ENCODE measurements at places on chromosomes 4 and X.
A peak's percentile ranks its signal among the peaks of the same experiment; 100 is the strongest.

DNA sequence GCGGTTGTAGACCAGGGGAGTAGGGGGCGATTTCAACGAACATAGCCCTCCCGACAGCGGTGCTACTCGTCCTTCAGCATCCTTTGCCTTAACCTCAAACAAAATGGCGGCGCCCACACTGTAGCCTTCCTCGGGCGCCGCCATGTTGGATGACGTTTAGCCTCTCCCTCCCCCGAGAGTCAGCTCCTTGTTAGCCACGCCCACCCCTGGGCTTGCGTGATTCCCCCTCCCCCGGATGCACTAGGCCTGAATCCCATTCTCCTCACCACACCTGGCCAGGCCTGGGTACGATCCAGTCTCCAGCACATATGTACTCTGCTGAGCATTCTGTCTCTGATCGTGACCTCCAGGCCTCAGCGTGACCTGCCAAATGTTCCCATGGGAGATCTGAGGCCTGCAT, 49.0 kb upstream of the ZNF157 start:
- no peak for DNase-seq

DNA sequence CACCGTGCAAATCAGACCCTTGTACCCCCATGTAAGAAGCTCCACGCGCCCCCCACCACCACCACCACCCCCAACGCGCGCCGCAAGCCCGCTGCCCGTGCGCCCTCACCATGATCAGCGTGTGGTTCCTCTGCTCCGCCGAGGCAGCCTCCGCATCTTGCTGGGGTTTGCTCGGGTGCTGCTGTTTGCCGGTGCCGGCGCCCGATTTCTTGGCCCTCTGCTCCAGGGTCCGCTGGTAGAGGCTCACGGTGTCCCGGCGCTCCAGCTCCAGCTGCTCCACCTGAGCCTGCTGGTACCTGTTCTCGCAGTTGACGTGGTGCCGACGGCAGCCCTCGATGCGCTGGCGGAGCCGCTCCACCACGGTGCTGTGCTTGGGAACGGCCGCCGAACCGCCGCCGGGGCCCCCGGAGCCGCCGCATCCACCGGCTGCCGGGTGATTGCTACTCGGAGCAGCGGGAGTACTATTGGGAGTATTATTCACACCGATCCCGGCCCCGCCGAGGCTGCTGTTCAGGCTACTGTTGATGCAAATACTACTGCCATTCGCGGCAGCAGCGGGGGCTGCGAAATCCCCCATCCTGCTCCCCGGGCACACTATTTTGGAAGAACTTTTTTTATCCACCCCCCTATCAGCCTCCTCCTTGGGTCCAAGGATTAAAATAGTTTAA, 1.1 kb downstream of the MAML3 start:
- DNase-seq = no peak

- DNase-seq = no peak
Observed at GRCh38 chr4:76174216-76174615, 26.0 kb upstream of the NUP54 start.

DNA sequence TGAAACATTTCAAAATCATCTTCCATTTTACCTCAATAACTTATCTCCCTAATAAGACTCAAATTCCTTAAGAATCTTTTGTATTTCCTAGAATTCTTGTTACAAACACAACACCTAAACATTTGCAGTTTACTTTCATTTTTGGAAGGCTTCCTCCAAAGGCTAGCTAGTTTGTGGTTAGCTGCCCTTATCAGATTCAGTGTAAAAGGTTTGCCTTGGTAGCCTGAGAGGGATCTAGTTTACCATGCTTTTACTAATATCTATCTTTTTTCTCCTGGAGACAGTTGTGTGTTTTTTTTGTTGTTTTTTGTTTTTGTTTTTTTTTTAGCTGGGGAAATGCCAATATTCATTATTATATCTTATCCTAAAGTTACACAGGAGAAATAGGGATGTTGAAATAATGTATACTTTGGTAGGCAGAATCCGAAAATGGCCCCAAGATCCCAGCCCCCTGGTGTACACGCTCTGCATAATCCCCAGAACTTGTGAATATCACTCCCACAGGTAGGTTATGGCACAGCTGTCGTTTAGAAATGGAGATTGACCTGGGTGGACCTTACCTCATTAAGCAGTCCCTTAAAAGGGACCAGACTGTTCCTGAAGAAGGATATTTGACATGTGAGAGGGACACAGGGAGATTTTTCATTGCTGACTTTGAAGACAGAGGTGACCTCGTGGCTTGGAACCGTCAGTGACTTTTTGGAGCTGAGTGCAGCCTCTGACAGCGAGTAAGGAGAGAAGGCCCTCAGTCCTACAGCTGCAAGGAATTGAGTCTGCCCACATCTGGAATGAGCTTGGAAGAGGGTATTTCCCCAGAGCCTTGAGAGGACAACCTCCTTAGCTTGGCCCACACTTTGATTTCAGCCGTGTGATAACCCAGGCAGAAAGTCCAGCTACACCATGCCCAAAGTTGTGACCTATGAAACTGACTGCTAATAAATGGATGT, 33.4 kb downstream of the SEPTIN11 start:
- no peak for DNase-seq

GRCh38 chr4:77153006-77153405, 4.0 kb upstream of the CCNG2 start:
- DNase-seq = no peak

DNA sequence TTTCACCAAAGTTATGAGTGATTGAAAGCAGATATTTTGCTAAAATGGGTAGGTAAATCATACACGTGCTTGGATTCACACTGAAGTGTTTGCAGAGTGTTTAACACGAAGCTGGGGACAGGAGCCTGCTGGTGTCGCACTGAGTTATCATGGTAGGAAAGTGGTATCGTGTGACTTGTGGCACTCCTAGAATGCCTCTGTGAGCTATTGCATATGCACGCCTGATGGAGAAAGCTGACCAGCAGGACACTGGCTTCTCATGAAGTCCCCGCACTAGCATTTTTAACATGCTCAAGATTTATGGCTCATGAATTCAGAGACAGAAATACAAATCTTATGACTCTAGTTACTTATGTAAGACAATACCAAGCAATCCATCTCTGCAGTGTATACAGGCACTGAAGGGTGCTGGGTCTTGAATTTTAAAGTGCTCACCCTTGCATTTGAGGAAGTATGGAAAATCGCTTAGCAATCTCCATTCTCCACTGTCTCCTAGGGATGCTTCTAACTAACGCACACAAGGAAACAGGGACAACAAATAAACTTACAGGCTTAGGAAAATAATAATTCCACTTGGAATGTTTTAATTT, 19.8 kb downstream of the VCX3B start:
- DNase-seq = no peak

- no peak for DNase-seq
Observed at GRCh38 chr4:145545031-145545430, 63.4 kb downstream of the SMAD1 start.

- DNase-seq = no peak
Observed at GRCh38 chr4:53455766-53456165, 78.3 kb downstream of the FIP1L1 start.

DNA sequence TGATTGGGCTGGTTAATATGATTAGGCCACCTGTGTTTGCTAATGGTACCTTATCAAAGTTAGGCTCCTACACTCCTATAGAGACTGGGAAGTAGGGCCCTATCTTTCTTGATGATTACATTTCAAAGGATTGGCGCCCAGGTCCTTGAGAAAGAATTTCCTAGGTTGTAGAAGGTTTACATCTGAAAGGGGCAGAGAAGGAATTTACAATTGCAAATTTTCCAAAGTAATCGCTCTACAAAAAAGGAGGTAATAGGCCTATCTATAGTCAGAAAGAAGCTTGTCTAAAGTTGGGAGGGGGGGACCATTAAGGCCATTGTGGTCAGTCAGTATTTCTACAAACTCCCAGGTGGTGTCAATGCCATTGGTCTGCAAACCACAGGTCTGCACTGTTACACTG, 638.4 kb downstream of the IL1RAPL1 start:
- DNase-seq = no peak

DNA sequence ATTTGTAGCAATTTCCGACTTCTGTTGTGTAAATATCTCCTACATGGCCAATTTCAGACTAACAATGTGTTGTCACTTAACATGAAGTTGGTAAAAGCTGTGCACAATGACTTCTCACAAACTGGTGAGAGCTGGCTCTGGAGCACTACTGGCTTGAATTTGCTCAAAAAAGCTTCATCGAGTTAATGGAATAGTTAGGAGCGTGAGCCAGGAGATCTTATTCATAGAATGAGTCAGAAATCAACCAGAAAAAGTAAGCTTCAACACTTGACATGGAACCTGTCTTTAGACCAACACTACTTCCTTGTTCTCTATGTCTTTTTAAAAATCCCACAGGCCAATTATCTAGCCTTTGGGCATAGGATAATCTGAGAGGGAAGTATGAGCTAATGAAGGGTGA, 7.9 kb upstream of the CHRDL1 start:
- no peak for DNase-seq

DNA sequence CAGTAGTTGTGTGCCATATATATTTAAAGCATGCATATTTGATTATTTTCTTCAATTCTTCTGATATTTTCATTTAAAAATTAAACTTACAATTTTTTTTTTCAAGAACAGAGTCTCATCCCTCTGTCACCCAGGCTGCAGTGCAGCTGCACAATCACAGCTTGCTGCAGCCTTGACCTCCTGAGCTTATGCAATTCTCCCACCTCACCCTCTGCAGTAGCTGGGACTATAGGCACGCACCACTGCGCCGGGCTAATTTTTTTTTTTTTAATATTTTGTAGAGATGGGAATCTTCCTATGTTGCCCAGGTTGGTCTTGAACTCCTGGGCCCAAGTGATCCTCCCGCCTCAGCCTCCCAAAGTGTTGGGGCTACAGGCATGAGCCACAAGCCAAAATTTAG, 5.8 kb upstream of the DCLK2 start:
- DNase-seq = no peak

- no peak for DNase-seq
Observed at GRCh38 chr4:3349116-3349515, 56.3 kb downstream of the RGS12 start.

DNA sequence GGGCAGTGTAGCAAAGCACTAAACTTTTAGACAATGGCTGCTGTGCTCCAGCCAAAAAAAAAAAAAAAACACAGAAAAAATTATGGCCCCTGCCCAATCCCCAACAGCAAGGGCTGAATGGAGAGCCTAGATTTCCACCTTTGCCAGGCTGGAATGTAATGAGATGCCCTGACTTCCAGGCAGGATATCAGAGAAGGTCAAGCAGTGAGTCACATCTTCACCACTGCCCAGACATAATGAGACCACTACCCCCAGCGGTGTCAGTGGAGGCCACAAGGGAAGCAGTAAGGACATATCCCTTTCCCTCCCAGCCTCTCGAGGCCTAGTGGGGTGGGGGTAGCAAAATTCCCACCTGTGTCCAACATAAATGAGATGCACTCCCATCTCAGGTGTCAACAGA, 216.3 kb upstream of the LEF1 start:
- DNase-seq = no peak

DNA sequence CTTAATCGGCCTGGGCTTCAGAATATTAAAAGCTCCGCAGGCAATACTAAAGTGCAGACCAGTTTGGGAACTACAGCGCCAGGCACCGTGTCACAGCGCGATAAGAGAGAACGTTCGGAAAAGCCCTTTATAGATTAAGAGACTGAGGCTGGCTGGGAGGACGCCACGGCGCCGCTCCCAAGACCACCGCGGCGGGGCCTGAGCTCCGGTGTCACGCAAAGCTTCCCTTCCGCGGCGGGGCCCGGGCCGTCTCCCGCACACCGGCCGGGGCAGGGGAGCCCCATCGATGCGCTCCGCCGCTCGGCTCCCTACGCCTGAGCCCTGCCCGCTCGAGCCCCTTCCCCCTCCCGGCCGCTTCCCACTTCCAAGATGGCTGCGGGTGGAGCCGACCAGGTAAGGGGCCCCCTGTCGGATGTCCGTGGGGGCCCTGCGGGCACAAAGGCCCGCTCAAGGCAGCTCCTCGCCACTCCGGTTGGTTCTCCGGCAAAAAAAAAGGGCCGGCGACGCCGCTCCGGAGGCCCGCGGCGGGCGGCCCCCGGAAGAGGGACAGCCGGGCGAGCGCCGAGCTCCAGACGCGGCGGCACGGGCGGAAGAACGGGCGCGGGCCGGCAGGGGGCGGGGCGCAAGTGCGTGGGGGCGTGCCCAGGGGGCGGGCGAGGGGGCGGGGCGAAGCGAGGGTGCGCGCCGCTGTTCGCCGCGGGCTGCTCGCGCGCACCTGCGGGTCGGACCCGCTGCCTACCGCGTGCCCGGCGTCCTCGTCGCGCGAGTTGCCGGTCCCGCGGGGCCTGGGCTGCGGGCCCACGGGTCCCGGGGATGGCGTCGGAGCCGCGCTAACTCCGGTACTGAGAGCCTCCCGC, at the start of gene TBC1D14:
TSS of gene TBC1D14 (plus strand) at position 714 of the 857 bp plus-strand sequence. CDS start 13,564 bp downstream, outside the sequence.
- peak; percentile 73 for DNase-seq

DNA sequence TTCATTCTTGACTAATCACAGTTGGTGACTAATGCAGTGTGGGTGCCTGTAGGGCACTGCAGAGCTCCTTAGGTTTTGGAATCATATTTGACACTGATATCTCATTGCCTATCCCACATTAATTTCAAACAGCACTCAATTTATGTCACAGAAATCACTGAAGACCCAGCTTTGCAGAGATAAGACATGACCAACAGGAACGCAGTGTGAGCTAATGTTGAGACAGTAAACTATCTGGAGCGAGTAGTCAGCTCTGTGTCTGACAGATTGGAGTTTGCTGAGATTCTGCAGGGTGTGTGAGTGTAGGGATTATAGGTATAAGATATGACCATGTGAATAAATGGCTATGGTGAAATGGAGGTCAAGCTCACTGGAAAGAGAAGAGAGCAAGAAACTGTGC, 1586.1 kb upstream of the AGA start:
- DNase-seq = no peak

- DNase-seq = no peak
Observed at GRCh38 chrX:30561191-30561590, 16.4 kb downstream of the TASL start.

GRCh38 chr4:38223782-38224236, 263.6 kb downstream of the PTTG2 start:
- DNase-seq = no peak

GRCh38 chrX:42229533-42229932, 306.2 kb upstream of the CASK start:
- no peak for DNase-seq

DNA sequence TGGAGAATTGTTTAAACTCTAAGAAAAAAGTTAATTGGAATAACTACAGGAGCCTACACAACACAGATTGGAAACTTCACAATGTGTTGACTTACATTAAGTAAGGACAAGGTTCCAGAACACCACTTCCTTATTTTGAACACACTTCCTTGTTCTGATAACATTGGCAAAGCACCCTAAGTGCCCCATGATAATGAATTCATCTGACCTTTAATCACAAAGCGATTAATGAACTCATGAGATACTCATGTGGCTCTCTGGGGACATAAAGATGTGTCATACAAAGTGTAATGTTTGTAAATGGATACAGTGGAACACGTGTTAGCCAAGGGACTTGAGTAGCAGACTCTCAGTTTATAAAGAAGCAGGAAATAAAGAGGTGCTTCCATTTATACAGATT, 69.0 kb upstream of the ATOH1 start:
- no peak for DNase-seq

- no peak for DNase-seq
Observed at GRCh38 chr4:168527560-168527959, 30.7 kb downstream of the PALLD start.

DNA sequence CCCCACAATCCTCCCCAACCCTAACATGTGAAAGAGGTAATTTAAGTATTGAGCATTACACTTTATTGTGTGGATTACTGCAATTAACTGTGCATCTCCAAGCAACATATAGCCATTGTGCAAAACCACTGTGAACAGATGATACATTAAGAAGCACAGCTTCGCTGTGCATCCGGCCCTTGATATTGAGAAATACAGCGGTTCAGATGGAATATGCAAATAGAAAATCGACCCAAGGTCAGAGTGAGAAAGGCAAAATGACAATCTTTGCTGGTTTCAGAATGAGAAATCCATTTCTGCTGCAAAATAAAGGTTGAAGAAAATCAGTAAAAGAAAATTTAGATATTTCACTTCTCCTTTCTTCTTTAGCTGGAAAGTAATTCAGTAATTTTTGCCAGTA, 805.9 kb upstream of the GRID2 start:
- DNase-seq = no peak

All from stimulated activated CD4-positive, alpha-beta T cell treated with anti-CD3 and anti-CD28 coated beads, TNF-alpha, amount 100 ng/mL, for 48 hours (primary cell).